Naive thymus-derived CD4-positive, alpha-beta T cell (primary cell): ENCODE measurements at places on chromosomes 3 and 15. TPM values are rescaled to one million over a fixed set of nuclear protein-coding genes. Genes with fewer than 3 reads are reported as not detected.

- no peak for DNase-seq
These were observed 5.7 kb upstream of the CCR5 start for GRCh38 chr3:46365041-46365440.

- DNase-seq = no peak
These were observed 10.1 kb upstream of the CAMK1 start for GRCh38 chr3:9779721-9780457.

GRCh38 chr15:64026591-64026990 is 19.7 kb downstream of the DAPK2 start:
- no peak for DNase-seq

GRCh38 chr15:99402014-99402729 is 150.9 kb downstream of the LRRC28 start:
- no peak for DNase-seq

DNA sequence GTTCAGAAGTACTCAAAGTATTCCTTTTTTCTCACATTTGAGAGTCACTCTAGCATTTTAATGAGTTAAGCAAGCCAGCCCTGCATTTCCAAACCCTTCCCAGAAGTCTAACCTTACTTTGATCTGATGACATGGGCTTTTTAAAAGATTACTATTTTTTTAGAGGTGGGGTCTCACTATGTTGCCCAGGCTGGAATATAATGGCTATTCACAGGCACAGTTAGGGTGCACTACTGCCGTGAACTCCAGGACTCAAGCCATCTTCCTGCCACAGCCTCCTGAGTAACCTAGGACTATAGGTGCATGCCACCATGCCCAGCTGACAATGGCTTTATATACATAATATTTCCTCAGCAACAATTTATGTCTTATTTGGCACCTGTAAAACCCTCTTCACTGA is 64.1 kb upstream of the GOLGA6B start:
- DNase-seq = no peak

DNA sequence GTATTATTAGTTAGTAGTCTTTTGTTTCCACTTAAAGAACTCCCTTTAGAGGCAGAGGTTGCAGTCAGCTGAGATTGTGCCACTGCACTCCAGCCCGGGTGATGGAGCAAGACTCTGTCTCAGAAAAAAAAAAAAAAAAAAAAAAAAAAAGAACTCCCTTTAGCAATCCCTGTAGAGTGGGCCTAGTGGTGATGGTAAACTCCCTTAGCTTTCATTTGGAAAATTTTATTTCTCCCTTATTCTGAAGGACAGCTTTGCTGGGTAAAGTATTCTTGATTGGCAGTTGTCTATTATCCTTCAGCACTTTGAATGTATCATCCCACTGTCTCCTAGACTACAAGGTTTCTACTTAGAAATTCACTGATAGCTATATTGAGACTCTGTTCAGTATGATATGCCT is 46.0 kb downstream of the RPL39L start:
- DNase-seq = no peak

GRCh38 chr15:55630858-55631257 is 42.7 kb upstream of the PYGO1 start:
- no peak for DNase-seq

DNA sequence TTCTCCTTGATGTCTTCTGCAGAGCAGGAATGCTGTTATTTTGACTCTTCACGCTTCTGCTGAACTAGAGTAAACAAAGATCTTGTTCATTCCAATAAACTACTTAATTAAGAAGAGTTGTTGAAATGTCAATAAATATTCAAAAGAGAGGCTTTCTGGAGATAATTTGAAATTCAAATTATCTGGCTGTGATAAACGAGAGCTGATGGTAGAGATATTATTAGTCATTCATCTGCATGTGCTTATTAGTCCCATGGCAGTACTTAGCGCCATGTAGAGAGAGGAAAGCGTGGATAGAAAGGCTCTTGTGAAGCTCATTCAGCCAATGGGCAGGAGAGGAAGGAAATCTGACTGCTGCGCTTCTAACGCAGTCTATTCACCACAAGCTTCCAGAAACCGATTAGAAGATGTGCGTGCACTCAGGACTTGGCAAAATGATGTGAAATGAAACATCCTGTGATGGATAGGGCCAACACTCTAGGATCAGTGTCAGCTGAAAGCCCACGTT is 251.1 kb downstream of the GABRB3 start:
- DNase-seq = no peak

DNA sequence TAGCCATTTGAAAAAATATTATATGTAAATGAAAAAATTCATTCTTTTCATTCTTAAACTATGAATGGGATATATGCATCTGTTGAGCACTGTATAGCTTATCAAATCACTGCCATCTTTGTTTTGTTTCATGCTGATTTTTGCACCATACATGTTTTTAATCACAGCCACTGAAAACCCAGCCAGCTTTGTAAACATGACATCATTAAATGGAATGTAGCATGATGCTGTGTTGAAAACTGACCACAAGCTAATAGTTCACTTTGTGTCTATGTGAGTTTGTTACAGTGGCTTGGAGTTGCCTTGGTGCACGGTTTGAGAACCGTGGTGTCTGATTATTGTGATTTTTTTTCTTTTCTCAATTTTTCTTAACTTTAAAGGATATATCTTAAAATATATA is 75.7 kb downstream of the GMPS start:
- DNase-seq = no peak

GRCh38 chr3:31164381-31164780 is 269.9 kb upstream of the GADL1 start:
- DNase-seq = no peak

DNA sequence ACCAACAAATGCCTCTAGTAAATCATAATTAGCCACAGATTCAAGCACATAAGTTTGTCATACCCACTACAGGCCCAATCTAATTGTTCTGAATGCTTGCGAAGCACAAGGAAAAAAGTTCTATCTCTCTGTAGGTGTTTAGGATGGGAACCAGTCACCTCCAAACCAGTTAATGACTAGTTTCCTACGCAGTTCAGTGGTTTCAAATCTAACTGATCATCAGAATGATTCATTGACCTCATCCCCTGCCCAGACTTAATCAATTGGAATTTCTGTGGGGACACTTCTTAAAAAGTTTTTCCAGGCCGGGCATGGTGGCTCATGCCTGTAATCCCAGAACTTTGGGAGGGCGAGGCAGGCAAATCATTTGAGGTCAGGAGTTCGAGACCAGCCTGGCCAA is 24.3 kb upstream of the MASP1 start:
- DNase-seq = no peak

The C2CD4A gene
- not detected for total RNA-seq

The PRSS50 gene
- 0.11 TPM for total RNA-seq

The TRA2B gene
- total RNA-seq = 212 TPM

The DLL4 gene
- not detected for total RNA-seq

The ZNF80 gene
- 0.61 TPM for total RNA-seq

The PTH1R gene
- not detected for total RNA-seq

The RNU5B-1 gene
- total RNA-seq = not detected

The SEMA5B gene
- 0.51 TPM for total RNA-seq
